ENCODE measurements at places on chromosomes 11 and 22.
A peak's percentile ranks its signal among the peaks of the same experiment; 100 is the strongest.

GRCh38 chr22:49431551-49431950, 396.1 kb downstream of the BRD1 start:
- no peak for DNase-seq

GRCh38 chr22:30444632-30445437, 19.3 kb downstream of the MTFP1 start:
- peak; percentile 47 for DNase-seq

DNA sequence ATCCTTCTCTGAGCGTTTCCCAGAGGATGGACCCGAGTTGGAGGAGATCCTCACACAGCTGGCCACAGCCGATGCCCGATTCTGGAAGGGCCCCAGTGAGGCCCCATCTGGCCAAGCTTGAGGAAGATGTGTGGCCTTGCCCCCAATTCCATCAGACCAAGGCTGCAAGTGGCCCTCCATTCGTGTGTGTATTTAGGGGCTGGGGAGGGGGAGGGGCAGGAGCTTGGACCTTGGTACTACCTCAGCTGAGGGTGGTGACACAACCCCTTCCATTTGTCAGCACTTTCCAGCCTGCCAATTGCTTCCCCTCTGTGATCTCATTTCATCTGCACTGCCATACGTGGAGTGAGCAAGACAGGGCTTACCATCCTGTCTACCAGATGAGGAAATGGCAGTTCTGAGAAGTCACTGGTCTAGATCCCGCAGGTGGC, 1.3 kb upstream of the BBS1 start:
- DNase-seq, result no peak

DNA sequence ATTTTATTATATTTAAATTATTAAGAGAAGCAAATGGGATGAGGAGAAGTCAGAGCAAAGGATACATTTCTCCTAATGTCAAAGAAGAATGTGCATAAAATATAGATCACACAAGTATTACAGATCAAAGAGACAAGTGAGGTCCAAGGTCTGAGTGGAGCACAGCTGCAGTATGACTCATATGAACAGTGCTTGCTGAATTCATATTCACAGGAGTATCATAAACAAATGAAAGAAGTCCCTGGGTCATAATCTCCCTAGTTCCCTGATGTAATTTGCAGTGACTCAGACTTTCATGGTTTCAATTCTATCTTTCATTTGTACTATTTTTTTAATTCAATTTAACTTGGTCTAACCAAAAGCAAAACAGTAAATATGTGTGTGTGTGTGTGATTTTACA, 499.0 kb upstream of the CCDC179 start:
- no peak for DNase-seq

DNA sequence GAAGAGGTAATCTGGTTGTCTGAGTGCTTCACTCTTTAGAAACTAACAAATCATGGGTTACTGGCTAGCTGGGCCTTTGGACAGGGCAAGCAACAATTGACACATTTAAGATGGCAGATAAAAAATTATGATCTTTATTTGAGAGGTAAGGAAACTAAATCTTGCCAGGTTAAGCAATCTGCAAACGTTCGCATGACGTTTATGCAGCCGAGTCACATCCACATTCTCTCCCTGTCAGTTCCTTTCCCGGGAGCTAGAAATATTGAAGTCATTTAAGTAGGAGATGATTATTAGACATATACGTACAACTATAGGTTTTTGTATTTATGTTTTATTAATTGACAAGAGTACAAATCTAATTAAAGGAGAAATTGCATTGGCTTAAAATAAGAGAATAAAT, 57.4 kb upstream of the RCN1 start:
- DNase-seq, result no peak

GRCh38 chr11:75474878-75475766, 42.1 kb upstream of the KLHL35 start:
- DNase-seq, result peak; percentile 65

GRCh38 chr11:59545179-59546020, 34.1 kb downstream of the OR4D9 start:
- no peak for DNase-seq

- peak; percentile 86 for DNase-seq
These were observed 11.4 kb upstream of the BRD1 start for GRCh38 chr22:49838771-49839717.

GRCh38 chr11:15119352-15119751, 4.6 kb downstream of the INSC start:
- no peak for DNase-seq

GRCh38 chr11:125428486-125429173, 67.4 kb downstream of the FEZ1 start:
- no peak for DNase-seq

- DNase-seq, result no peak
These were observed 19.5 kb upstream of the UVRAG start for GRCh38 chr11:75795276-75796090.

DNA sequence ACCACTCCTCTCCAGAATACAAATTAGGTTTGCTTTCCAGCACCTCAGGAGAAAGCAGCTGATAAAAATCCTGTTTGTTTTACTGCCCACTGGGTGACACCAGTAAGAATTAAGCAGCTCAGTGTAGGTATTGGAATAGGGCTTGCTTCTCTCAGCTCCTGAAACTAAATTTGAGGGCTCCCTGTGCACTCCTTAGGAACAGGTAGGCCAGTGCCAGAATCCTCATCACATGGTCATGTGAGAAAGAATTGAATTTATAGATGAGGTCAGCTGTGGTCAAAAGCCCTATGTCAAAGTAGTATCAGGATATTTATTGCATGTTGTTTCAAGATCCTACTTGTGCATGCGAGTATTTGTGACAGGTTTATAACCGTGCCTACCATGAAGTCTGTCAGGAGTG, 1.0 kb downstream of the PRSS23 start:
- DNase-seq, result no peak

DNA sequence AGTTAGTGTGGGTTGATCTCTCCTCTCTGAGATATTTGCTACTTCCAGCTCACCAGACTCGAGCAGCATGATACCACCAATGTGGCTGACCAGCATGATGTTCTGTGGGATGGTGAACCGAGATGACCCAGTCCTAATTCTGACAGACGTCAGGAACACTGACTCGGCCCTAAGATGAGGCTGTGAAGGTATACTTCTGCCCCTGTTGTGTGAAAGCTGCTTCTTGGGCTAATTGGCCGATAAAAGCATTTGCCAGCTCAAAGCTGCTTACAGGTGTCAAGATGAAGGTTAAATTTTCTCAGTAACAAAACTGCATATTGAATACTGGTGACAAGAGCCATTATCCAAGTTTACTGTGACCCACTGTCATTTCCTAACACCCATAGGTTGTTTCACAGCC, 151.4 kb downstream of the BRD1 start:
- DNase-seq, result no peak

GRCh38 chr11:116202922-116203321, 569.9 kb downstream of the BUD13 start:
- DNase-seq, result no peak

- DNase-seq, result no peak
These were observed 404.3 kb upstream of the TENM4 start for GRCh38 chr11:79845002-79845709.

- no peak for DNase-seq
These were observed 60.3 kb downstream of the CWF19L2 start for GRCh38 chr11:107397357-107397756.

DNA sequence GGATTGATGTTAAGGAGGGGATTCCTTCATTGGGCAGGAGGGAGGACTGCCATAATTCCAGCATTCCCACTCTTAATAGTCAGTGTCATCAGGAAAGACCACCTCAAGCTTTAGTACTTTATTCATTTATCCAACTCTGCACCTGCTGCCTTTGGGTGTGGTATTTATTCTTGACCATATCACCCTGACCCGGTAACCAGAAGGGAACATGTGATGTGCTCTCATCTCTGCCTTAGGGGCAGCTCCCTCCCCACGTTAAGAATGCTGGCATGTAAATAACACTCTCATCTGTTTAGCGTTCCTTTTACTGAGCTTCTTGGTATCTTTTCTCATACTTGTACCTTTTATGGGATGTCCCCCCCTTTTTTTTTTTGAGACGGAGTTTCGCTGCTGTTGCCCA, 7.7 kb downstream of the CAT start:
- no peak for DNase-seq

DNA sequence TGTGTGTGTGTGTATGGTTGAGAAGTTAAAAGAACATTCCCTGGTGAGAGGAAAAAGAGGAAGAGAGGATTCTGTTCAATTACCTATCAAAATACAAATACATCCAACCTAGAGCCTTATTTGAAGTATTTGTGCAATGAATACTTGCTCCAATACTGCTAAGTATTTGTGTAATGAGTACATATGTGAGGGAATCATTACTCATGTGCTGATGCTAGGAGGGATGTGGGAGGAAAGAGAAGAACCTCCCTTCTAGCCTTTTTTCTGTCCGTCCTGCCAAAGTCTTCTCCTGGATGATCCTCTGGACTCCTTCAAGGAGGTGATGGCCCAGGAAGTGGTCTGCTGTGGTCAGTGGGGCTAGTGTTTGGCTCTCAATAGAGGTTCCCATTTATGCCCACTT, 36.0 kb upstream of the ACCSL start:
- no peak for DNase-seq

DNA sequence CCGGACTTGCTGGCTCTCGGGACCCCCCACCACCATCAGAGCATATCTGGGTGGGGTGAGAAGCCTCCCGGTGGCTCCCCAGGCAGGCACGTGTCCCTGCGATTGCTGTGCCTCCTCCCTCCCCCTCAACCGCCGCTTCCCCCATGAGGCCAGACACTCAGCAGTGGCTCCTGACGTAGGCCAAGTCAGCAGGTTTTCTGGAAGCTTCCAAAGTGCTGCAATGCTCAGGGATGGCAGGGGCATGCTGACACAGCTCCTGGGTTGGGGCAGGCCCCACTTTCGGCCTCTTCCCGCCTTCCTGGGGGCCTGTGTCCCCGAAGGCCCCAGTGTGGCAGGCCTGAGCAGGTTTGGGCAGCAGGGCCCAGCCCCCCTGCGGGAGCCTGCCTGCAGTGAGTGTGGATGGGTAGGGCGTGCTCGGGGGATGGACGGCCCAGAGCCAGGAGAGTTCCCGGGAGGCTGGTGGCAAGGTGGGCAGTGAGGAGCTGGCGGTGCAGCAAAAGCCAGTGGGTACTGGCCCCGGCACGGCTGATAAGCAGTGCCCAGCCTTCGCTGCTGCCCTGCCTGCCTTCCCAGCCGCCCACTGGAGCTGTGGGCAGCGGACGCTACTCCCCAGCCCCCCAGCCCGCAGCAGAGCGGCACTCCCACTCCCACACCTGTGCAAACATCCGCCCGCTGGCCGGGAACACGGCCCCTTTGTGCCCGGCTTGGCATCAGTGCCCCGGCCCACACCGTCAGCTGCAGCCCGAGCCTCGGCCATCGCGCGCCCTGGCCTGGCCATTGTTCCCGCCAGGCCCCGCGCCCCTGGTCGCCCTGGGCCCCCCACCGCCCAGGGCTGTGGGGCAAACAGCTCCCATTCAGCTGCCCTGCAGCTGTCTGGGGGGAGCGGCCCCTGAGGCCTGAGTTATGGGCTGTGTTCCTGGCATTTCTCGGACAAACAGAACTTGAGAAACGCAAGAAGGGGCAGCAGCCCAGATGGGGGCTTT, 125.0 kb downstream of the KCNQ1OT1 start:
- DNase-seq, result no peak

- no peak for DNase-seq
These were observed 112.0 kb upstream of the OR5AK2 start for GRCh38 chr11:56876621-56877275.

GRCh38 chr11:119839476-119840133, 110.6 kb upstream of the NECTIN1 start:
- DNase-seq, result no peak

- no peak for DNase-seq
These were observed 21.8 kb downstream of the CACNA1I start for GRCh38 chr22:39592081-39593065.

- DNase-seq, result no peak
These were observed 9.3 kb upstream of the MRGPRD start for GRCh38 chr11:68989936-68990606.

DNA sequence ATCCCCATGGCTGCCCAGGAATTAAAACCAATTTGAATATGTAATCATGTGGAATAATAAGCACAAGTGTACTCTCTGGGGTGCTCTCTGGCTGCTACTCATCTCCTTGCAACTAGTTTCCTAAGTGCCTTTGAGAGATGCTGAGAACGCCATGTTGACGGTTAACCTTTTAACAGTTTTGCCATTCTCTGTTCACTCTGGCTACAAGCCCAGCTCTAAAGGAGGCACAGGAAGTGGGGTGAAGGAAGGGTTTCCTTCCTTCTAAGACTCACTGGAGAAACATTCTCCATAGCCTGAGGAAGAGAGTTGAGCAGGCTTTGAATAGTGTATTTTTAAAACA, 122.0 kb upstream of the ZC3H12C start:
- DNase-seq, result no peak

DNA sequence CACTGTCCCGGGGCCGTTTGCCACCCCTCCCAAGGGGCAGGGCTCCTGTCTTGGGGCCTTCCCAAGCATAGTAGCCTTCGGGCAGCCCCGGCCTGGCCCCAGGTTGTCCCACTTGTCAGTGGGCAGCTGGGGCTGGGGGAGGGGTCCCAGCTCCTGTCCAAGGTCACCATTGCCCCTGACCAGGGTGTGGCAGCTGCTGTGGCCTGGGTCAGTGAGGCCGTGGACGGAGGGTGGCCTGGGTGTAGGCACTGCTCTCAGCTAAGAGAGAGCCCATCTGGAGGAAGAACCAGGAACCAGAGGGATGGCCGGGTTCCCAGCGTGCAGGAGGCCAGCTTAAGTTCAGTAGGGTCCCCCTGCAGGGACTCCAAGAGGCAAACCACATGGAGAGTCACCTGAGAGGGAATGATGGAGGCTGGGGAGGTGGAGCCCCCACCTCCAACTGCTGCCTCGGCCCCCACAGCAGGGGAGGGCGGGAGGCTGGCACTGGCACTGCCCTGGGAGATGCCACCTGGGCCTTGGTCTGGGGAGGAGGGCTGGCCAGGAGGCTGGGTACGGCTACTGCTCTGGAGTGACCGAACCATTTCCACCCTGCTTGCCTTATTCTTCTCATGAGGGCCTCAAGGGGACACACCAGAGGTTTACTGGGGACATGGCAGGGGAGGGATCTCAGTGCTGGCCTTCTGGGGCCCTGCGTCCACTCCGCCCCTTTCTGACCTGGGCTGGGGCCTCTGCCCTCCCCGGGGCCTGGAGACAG, 6.8 kb upstream of the CCDC188 start:
- no peak for DNase-seq

DNA sequence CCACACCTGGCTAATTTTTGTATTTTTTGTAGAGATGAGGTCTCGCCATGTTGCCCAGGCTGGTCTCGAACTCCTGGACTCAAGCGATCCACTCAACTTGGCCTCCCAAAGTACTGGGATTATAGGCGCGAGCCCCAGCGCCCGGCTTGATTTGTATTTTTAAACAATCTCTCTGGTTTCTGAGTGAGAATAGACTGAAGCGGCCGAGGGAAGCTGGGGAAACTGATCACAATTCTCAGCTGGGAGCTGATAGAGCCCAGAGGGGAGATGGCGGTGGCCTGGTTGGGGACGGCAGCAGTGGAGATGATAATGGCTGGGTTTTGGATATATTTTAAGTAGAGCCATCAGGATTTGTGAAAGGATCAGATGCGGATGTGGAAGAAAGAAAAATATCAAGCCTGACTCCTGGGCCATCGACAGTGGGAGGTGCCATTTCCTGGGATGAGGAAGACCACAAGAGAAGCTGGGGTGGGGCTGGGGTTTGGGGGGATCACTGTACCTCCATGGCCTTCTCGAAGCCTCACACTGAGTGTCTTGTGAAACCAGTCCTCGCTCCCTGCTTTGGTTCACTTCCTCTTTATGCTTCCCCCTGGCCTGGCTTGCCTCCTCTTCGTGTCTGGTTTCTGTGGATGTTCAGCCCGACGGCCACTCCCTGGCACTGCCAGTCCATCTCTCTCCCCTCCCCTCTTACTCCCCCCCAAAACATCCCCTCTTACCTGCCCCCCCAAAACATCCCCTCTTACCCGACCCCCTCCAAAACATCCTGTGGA, 51.9 kb downstream of the IGLL1 start:
- no peak for DNase-seq
